Hematopoietic multipotent progenitor cell treated with erythropoietin and hydrocortisone succinate and interleukin-3 and kit ligand, for 8 days (in vitro differentiated cells): ENCODE measurements at places on chromosomes 5 and 9.

GRCh38 chr9:14993061-14993800 is 83.0 kb upstream of the FREM1 start:
- peak; percentile 87 for DNase-seq

GRCh38 chr5:124234770-124235562 is 511.5 kb downstream of the ZNF608 start:
- DNase-seq = no peak

GRCh38 chr5:174323878-174324281 is 278.4 kb downstream of the NSG2 start:
- no peak for DNase-seq

- no peak for DNase-seq
Measured at GRCh38 chr9:17852108-17852507, 273.2 kb downstream of the SH3GL2 start.

GRCh38 chr5:153824909-153825308 is 213.8 kb downstream of the FAM114A2 start:
- DNase-seq = no peak

- no peak for DNase-seq
Measured at GRCh38 chr9:134807716-134808446, 72.7 kb upstream of the FCN2 start.

- DNase-seq = peak; percentile 59
Measured at GRCh38 chr5:178590141-178590923, at the start of gene COL23A1. COL23A1 (minus strand) TSS chr5:178590393.

- no peak for DNase-seq
Measured at GRCh38 chr5:62457071-62457470, 44.5 kb downstream of the IPO11 start.

GRCh38 chr9:33995449-33995848 is 53.2 kb downstream of the UBAP2 start:
- DNase-seq = no peak

- no peak for DNase-seq
Measured at GRCh38 chr5:60018091-60018490, 124.6 kb upstream of the PDE4D start.

GRCh38 chr9:89631384-89631783 is 26.6 kb downstream of the GADD45G start:
- DNase-seq = no peak

- DNase-seq = peak; percentile 48
Measured at GRCh38 chr9:74951725-74952151, 974 bp downstream of the C9orf40 start.

DNA sequence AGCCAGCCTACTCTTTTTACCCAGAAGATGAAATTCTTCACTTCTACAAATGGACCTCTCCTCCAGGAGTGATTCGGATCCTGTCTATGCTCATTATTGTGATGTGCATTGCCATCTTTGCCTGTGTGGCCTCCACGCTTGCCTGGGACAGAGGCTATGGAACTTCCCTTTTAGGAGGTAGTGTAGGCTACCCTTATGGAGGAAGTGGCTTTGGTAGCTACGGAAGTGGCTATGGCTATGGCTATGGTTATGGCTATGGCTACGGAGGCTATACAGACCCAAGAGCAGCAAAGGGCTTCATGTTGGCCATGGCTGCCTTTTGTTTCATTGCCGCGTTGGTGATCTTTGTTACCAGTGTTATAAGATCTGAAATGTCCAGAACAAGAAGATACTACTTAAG is 16.6 kb downstream of the OCLN start:
- DNase-seq = no peak

DNA sequence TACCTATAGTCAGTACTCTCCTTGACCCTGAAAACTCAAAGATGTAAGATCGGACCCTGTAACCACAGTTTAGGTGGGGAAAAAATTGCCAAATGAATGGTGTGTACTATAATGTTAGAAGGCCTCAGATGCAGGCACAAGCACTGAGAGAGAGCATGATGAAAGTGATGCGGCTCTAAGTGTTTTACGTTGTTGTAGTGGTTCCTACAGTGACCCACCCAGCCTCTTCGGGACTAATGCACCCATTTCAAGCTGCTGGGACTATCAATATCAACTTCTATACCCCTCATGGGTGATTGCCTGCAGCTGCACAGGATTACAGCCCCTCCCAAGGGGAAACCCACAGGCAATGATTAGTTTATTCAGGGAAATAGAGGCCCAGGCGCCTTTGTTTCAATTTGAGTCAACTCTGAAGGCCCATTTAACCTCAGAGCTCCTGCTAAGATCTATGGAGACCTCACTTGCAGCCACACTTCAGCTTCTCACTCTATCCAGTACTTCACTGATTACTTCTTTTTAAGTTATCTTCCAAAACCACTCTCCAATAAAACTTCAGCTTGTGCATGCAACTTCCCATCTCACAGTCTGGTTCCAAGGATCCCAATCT is 340.7 kb downstream of the NR2F1-AS1 start:
- no peak for DNase-seq

DNA sequence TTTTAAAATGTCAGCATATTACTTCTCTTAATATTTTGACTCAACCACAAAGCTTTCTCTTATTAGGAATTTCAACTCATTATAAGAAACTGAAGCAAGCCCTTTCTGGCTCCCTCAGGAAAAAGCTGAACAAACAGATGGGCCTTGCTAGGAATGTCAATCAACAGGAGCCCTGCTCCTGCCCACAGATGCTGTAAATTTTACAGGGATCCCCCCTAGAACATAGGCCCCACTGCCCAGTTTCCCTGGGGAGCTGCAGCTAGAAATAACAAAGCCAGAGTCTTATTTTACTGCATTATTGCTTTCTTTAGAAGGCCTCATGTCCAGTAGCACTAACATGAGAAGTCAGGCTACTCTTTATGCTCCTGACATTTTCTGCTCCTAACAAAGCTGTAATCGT is 103.8 kb downstream of the PCSK1 start:
- DNase-seq = no peak

DNA sequence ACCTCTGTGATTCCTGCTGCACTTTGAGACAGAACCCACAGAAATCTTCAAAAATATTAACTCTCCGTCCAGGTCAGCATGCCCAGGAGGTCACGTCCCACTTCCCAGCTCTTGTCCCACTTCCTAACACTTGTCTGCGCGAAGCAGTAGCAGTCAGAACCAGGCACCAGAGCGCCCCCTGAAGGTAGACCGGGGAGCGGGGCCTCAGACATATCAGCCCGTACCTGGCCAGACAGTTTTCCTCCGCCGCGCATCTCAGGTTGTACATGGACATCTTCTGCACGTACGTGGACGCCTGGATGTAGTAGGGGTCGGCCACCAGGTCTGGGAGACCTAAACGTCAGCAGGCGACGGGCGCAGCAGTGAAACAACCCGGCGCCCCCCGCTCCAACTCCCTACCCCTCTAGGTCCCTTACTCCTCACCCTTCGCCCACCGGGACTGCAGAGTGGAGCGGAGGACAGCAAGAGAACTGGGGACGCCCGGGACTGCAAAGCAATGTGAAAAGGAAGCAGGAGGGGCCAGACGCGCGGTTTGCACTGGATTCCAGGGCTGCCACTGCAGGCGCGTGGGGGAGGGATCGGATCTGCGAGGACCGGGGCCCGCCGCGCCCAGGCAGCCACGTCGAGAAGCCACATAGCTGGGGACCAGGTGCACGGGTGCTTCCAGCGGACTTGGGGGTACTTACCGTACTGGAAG is 1.2 kb downstream of the LOX start:
- DNase-seq = peak; percentile 68

DNA sequence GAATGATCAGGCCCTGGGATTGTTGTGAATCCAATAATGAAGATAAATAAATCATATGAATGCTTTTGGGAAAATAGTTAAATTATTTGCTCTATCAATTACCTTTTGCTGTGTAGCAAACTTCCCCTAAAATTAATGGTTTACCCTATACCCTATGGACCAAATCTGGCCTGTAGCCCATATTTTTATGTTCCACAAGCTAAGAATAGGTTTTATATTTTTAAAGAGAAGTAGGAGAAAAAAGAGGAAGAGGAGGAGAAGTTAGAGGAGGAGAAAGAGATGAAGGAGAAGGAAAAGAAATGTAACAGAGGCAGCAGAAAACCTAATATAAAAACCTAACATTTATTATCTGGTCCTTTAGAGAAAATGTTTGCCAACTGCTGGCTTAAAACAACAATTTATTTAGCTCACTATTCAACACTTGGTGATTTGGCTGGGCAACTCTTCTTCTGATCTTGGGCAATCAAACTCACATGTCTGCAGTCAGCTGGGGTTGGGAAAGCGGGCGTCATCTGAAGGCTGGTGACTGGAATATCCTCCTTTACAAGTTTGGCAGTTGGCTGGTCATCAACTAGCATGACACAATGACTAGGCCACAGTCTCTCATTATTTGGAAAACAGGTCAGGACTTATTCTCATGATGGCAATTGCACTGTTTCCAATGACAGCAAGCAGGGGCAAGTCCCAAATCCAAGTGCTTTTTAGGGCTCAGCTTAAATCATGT is 522.9 kb downstream of the RASEF start:
- DNase-seq = no peak

GRCh38 chr9:106862110-106862820 is 701 bp upstream of the ZNF462 start:
- DNase-seq = no peak

- no peak for DNase-seq
Measured at GRCh38 chr5:73437777-73438644, 10.6 kb downstream of the FOXD1 start.

- no peak for DNase-seq
Measured at GRCh38 chr5:150589862-150590601, 50.4 kb upstream of the SYNPO start.

GRCh38 chr9:127943731-127944144 is 6.1 kb upstream of the DPM2 start:
- DNase-seq = peak; percentile 74

- no peak for DNase-seq
Measured at GRCh38 chr5:116640236-116640635, 65.6 kb upstream of the SEMA6A start.

- DNase-seq = no peak
Measured at GRCh38 chr5:127839072-127839471, 135.9 kb downstream of the CCDC192 start.

DNA sequence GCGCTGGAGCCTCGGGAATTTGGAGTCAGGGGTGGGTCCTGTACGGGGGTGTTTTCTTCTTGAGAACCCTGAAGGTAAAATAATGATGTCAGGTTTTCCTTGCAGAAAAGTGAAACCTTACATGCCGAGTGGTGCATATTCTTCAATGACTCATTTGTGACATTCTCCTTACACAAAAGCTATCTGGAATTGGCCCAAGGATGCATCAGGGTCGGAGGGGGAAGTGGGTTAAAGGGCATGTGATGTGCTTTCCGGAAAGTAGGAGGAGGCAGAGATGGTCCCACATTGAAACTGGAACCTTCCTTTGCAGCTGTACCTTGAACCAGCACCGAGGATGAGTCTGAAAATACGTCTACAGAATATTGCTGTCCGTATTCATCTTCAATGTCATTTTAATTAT is 411.2 kb upstream of the IRX4 start:
- DNase-seq = no peak

DNA sequence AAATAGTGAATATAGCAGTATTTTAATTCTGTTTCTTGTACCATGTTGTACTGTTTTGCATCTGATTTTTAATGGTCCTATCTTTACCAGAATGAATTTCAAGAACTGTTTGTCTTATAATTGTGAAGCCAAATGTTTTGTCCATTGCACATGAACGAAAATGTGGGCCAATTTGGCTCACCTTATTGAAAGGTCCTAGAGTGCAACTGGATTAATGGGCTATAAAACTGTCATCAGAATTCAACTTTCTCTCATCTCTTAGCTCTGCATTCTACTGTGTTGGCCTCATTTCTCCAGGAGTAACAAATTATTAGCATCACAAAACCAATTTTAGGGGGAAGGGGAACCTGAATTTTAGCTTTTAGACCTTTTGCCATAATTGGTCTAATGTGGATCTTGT is 179.4 kb upstream of the NUDT12 start:
- DNase-seq = no peak

GRCh38 chr5:108858959-108859358 is 111.3 kb downstream of the FER start:
- peak; percentile 30 for DNase-seq

- no peak for DNase-seq
Measured at GRCh38 chr9:123049589-123050222, 16.2 kb downstream of the GPR21 start.

GRCh38 chr5:169874621-169875020 is 105.7 kb downstream of the INSYN2B start:
- DNase-seq = no peak

DNA sequence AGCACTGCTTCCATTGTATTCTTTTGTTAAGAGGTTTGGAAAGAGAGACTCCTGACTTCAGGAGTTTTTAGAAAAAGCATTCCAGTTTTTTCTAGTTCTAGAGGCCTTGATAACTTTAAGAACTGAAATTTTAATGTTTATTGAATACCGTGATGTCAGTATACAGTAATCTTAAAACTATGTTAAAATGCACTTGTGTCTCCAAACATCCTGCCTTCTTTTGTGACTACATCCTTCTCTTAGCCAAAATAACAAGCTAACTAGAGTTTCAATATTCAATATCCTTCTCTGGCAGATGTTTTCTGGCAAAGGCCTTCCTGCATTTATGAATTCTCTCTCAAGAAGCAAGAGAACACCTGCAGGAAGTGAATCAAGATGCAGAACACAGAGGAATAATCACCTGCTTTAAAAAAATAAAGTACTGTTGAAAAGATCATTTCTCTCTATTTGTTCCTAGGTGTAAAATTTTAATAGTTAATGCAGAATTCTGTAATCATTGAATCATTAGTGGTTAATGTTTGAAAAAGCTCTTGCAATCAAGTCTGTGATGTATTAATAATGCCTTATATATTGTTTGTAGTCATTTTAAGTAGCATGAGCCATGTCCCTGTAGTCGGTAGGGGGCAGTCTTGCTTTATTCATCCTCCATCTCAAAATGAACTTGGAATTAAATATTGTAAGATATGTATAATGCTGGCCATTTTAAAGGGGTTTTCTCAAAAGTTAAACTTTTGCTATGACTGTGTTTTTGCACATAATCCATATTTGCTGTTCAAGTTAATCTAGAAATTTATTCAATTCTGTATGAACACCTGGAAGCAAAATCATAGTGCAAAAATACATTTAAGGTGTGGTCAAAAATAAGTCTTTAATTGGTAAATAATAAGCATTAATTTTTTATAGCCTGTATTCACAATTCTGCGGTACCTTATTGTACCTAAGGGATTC is 43.1 kb downstream of the NDFIP1 start:
- peak; percentile 78 for DNase-seq

- DNase-seq = no peak
Measured at GRCh38 chr5:147763791-147764525, 18.6 kb downstream of the JAKMIP2 start.

DNA sequence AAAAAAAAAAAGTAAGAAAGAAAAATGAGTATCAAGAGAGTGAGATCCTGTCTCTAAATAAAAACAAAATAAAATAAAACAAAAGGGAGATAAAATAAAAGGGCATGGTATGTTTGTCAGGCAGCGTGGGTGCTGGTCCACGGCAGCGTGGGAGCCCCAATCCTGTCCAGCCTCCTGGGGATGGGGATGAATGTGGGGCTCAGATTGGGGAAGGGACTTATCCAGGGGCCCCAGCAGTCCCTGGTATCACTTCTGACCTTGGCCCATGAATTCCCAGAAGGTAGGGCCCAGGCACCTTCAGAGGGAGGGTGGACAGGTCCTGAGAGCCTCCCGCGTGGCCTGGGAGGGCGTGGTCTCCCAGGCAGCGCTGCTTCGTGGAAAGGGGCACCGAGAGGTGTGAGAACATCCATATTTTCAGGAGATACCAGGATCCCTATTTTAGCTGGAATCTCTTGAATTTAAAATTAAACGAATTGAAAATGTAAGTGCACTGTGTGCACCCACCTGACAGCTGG is 71.2 kb downstream of the ZNF354C start:
- DNase-seq = no peak
